ENCODE measurements at places on chromosomes 11 and 22.

- DNase-seq: no peak
Measured at GRCh38 chr11:116866804-116867455, 29.5 kb upstream of the APOA1 start.

DNA sequence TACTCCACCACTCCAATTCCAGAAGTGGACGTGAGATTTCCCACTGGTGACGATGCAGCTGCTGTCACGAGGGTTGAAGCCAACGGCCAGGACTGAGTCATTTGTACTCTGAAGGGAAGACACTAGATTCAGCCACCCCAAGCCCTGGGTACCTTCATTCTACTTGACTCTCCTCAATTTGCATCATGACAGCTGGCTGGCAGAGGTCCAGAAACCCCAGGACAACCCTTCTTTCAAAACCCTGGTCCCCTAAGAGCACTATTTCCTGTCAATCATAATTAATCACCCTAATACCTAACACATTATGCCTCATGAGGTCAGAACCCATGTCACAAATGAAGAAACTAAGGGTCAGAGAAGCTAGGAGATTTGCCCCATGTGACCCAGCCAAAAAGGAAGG, 4.9 kb downstream of the EML3 start:
- no peak for DNase-seq

DNA sequence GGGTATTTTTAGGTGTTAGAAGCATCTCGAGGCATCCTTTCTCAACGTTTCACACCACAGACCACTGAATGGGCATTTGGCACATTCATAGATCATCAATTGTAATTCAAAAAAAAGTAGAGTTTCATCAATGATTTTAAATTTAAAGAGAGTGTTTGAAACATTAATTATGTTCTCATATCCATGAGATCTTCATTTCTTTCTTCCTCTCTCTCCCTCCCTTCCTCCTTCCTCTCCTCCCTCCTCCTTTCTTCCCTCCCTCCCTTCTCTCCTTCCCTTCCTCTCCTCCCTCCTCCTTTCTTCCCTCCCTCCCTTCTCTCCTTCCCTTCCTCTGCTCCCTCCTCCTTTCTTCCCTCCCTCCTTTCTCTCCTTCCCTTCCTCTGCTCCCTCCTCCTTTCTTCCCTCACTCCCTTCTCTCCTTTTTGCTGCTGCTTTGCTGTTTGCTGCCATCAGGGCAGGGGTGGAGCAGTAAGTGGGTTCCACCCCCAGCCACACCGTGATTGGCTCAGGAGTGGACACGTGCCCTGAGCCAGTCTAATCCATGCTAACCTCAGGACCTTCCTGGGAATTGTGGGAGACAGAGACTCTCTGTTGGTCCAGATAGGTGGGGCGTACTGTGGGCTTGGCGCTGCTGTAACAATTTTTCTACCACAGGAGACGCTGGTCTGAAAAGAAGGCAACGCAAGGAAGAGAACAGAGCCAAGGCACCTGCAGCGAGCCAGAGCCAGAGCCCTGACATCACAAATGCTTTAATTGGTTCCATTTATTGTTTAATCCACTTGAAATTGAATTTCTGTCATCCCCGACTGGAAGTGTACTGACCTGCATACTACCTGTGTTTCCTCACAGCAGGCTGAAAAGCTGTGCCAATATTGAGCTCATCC, 33.7 kb upstream of the APOBEC3A start:
- DNase-seq: no peak

DNA sequence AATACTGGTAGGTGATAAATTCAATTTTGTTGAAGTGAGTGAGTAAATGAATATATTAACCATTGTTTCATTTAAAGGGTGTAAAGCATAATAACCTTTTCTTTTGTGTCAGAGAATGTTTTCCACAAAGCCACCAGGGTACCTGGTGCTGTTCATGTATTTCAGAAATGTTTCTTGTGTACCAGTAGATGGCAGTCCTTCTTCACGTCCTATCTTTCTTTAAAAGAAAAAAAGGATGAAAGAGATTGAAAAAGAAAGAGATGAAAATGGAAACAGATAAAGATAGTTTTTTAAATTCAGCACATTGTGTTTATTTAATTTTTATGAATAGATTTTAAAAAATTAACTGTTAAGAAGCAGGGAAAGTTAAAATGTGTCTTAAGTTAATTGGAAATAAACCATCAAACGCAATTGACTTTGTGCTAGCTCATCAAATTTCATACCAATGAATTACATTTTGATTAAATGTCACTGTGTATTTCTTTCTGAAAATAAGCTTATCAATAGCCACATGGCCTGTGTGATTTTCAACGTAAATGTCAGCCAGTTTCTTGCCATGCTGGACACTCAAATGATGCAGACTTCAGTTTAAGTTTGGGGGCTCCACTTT, 65.5 kb upstream of the CHORDC1 start:
- DNase-seq: no peak

GRCh38 chr11:19980957-19981669, 179.2 kb downstream of the DBX1 start:
- DNase-seq: peak; percentile 42

Measured in erythroblast (primary cell).